ENCODE measurements at places on chromosomes 5 and 9.

DNA sequence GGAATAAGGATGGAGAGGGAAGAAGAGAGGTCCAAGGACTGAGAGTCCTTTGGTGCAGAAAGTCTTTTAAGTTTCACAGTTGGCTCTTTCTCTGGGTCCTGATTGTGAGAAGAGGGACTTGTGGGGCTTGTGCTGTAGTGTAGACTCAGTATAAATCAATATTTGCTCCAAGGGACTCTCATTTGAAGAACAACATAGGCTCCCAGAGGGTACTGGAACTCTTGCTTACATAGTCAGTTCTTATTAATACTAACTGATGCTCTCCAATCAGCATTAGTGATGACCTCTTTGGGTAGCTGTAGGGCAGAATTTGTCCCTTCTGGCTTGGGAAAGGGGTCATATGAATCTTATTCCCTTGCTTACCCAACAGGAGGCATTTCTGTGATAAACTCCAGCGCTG is 62.5 kb upstream of the CXCL14 start:
- DNase-seq, result no peak

GRCh38 chr5:154522284-154522683 is 44.3 kb upstream of the HAND1 start:
- DNase-seq, result no peak

DNA sequence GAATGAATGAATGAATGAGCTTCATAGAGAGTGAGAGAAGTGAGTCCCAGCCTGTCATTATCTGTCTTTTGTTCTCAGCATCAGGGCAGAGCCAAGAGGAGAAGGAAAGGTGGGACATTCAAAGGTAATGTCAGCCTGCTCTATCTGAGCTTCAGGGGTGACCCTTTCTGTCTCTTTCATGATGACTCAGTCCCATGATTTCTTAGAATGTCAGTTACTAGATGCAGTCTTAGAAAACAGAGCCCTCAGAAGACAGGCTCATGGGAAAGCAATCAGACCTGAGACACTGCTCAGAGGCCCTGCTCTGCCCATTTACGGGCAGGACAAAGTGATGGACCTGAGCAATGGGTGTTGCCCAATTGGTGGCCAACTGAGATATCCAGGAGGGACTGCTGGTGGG is 1.1 kb downstream of the SPATA31D1 start:
- no peak for DNase-seq

DNA sequence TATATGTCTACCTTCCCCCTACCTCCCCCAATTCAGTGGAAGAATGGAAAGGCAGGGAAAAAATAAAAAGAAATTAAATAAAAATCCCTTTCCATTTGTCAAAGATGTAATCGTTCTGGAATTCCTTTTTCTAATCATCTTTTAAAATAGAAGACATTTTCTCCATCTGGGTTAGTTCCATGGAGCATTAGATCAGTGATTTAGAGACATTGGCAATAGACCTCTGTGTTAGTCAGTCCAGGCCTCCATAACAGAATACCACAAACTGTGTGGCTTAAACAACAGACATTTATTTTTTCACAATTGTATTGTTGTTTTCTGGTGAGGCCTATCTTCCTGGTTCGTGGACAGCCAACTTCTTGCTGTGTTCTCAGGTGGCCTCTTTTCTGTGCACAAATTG is 516.6 kb upstream of the DAB2 start:
- DNase-seq, result no peak

- no peak for DNase-seq
Observed at GRCh38 chr9:113854310-113854709, 21.8 kb upstream of the ZNF618 start.

All from uterus (tissue), 4 donors.